ENCODE measurements at places on chromosomes 2 and 18.
A peak's percentile ranks its signal among the peaks of the same experiment; 100 is the strongest.

DNA sequence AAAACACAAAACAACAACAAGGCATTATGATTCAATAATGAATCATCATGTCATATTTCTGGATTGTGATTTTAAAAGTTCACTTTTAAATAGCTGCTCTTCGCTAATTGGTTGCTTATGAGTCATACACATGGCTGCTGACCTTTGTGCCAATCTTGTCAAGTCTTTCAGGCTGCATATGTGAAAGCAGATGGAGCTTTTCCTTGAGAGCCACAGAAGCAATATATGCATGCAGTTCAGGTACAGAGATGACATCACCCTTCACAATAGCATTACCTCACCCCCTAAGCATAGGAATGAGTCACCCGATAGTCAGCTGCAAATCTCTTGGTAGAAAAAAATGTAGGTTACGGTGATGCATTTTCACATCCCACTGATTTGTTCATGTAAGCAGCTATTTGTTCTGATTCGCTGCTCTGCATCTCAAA, 27.2 kb downstream of the EIF2AK3 start:
- peak; percentile 77 for DNase-seq

- DNase-seq, result peak; percentile 62
Measured at GRCh38 chr2:68466361-68466777, 725 bp downstream of the FBXO48 start.

DNA sequence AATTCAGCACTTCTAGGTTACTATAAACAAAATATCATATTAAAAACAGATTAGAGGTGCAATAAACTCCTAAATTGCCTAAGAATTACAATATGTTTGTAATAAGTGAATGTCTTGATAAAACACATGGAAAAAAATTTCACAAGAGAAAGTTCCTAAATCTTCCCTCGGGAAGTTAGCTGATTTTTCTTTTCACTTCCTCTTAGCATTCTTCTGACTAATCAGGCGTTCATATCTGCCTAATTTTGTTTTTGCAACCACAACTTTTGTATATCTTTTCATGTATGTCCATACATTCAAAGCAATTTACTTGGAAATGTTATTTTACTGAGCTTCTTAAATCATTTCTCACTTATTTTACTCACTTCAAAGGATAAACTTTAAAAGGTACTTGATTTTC, 88.5 kb downstream of the RTTN start:
- DNase-seq, result no peak

DNA sequence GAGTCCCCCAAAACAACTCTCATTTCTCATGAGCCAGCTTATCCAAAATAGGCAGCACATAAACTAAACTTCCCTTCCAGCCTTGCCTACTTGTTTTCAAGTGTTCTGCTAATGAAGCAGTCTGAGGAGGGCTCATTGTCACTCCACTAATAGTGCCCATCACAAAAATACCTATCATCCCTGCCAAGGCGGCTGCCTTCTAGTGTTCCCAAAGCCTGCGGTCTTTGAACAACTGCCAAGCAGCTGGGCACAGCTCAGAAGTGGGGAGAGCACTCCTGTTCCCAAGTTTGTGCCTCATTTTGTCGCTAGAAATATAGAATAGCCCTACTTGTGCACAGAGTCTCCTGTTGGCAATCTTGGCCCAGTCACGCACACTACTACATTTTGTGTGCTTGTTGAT, 50.3 kb downstream of the DTNA start:
- DNase-seq, result no peak

DNA sequence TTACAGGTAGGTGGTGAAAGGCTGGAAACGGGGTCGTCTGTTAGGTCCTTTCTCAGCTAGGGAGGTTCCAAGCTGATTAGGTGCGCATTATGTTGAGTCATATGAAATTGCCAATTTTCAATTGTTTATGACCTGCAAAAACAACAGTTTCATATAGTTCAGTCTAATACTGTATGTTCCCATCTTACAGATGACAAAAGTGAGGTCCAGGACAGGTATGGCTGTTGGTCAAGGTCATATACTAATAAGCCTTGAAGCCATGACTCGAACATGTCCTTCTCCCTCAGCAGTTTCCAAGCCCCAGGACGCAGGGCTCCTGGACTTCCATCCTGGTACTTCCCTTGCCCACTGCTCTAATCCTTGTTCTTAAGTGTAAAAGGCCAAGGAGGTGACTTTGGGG, 81.7 kb upstream of the MCFD2 start:
- no peak for DNase-seq

DNA sequence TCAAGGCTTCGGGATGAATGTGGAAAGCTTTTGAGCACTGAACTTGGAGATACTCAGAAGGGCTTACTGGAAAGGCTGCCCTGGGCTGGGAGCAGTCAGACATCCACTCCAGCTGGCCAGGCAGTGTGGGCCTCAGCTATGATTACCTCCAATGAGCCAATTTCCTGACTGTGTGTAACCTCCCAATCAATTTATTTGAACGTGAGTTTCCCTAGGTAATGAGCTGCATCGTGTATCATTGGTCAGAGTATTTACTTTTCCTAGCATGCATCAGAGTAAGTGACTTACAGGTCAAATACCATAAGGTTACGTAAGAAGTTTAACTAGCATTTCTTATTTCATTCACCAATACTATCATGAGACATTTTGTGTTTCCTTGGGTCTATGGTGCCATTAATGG, 11.0 kb upstream of the CTAGE1 start:
- DNase-seq, result no peak

- DNase-seq, result peak; percentile 84
Measured at GRCh38 chr2:142868229-142868762, 9.2 kb upstream of the KYNU start.

GRCh38 chr2:46381263-46381849, 84.1 kb downstream of the EPAS1 start:
- DNase-seq, result no peak

- no peak for DNase-seq
Measured at GRCh38 chr18:57677262-57678211, 55.9 kb upstream of the NARS1 start.

DNA sequence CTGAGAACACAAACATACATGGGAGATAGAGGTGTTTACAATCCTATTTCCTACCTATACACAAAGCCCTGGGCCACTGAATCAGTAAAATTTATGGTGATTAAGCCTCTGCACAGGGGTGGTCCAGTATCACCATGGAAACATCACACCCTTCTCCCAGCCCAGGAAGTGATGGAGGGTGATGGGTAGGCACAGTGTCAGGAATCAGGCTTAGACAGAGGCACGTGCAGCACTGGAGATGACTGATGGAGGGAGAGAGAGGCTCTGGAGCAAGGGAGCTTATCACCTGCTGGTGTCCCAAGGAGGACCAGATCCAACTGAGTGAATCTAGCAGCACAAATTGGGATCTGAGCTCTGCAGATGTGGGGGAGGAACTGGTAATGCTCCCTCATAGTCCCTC, 117.2 kb downstream of the RPIA start:
- no peak for DNase-seq

DNA sequence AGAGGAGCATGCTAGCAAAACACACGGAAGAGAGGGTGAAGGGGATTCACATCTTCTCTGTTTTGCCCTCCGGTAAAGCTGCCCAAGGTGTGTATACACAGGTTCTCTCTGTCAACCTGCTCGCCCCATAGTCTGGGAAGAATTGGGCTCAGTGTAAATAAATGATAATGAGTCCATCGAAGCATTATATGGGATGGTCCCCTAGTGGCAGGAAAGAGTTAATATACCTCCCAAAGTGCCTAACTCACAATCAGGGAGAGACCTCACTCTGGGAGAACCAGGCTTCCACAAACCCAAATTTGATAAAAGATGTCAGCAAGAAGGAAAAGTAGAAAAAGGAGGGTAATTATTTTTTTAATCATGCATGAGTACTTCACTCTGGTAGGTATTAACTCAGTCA, 262.2 kb upstream of the ZNF521 start:
- DNase-seq, result no peak

DNA sequence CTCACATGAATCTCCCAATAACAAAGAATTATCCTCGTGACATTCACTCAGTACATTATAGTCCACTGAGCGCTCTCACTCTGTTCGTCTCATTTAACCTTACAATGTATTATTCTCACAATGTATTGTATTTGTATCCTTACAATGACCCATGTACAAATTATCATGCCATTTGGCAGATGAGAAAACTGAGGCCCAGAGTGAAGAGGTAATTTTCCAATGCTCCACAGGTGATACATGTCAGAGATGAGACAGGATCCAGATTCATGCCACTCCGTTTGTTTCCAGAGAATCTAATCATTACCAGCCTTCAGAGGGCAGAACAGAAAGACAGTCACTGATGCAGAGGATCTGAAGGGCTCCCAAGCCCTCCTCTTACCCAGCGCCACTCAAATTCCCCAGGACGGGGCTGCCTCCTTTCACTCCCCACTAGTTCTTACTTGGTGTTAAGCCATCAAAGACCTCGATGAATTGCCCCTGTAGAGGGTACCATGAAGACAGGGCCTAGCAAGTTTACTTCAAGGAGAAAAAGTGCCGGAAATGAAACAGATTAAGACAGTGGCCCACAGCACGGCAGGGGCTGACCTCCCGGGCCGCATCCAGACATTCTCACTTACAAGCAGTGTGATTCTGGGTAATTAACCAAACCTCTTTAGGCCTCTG, 98.4 kb upstream of the MBOAT2 start:
- no peak for DNase-seq
